Activated naive CD4-positive, alpha-beta T cell treated with anti-CD3 and anti-CD28 coated beads for 36 hours (primary cell): ENCODE measurements at places on chromosomes 7 and 10. TPM values are rescaled to one million over a fixed set of nuclear protein-coding genes. Genes with fewer than 3 reads are reported as not detected.

Gene TMEM184A
- total RNA-seq = 0.36 TPM

GRCh38 chr10:110511734-110512449 is 14.2 kb downstream of the DUSP5 start:
- H3K4me3 ChIP-seq = no peak overlapping the region
- peaks cover 54% of the 10 kb centered on the region for H3K4me1 ChIP-seq
- peak overlapping the region; percentile 80 for H3K27ac ChIP-seq
- H3K36me3 ChIP-seq = peaks cover 78% of the 10 kb centered on the region

GRCh38 chr7:121545418-121545817 is 149.3 kb upstream of the FAM3C start:
- no peaks in the 10 kb centered on the region for H3K27me3 ChIP-seq
- H3K4me1 ChIP-seq = peaks cover 33% of the 10 kb centered on the region
- peak; percentile 28 for DNase-seq
- H3K36me3 ChIP-seq = no peaks in the 10 kb centered on the region
- H3K4me3 ChIP-seq = no peak overlapping the region

DNA sequence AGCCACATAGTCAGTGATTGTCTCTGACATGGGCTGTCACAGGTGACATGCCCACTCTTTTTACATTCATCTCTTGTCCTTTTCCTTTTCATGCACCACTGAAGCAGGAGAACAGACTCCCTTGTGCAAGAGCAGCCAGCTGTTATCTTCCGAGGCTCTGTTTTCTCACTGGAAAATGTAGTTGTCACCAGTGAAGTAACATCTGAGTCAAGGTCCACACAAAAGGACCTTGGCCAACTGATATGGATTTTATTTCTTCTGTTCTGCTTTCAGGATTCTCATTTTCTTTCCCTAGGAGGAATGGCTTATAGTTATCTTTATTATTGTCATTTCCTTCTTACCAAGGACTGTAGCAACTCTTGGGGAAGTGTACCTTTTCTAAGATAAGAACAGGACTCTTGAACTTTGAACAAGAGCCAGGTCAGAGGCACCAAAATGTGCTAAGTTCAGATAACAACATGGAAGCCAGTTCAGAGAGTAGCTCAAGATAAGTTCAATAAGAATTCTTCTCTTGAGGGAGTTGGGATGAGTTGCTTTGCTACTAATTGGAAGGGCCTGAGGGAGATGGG is 22.7 kb downstream of the AVPI1 start:
- no peak for DNase-seq
- no peaks in the 10 kb centered on the region for H3K4me1 ChIP-seq
- no peak overlapping the region for H3K27ac ChIP-seq
- no peaks in the 10 kb centered on the region for H3K27me3 ChIP-seq
- peaks cover 14% of the 10 kb centered on the region for H3K36me3 ChIP-seq
